Activated CD8-positive, alpha-beta T cell treated with anti-CD3 and anti-CD28 coated beads, Interleukin-2, amount 10 ng/mL, durations not matched to agents 7 days and 5 days (primary cell): ENCODE measurements at places on chromosomes 12 and 14.
A peak's percentile ranks its signal among the peaks of the same experiment; 100 is the strongest.

DNA sequence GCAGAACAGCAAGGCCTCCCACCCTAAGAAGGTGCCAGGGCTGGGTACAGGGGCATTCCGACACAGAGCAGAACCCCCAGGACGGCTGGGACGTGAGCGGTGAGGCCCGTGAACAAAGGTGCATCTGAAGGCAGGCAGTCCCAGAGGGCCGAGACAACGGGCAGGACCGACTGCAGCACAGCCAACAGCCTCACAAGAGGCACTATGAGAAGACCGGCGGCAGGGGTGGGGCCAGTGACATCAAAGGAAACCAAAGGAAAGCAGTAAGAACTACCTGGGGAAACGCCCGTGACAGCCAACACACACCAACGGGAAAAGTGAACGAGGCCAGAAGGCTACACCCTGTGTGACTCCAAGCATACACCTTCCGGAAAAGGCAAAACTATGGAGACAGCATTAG lies 9.1 kb downstream of the BTBD6 start:
- DNase-seq, result no peak
- H3K27me3 ChIP-seq, result no peaks in the 10 kb centered on the region
- H3K36me3 ChIP-seq, result no peaks in the 10 kb centered on the region
- H3K4me3 ChIP-seq, result no peak overlapping the region
- H3K27ac ChIP-seq, result no peak overlapping the region
- no peaks in the 10 kb centered on the region for H3K4me1 ChIP-seq

DNA sequence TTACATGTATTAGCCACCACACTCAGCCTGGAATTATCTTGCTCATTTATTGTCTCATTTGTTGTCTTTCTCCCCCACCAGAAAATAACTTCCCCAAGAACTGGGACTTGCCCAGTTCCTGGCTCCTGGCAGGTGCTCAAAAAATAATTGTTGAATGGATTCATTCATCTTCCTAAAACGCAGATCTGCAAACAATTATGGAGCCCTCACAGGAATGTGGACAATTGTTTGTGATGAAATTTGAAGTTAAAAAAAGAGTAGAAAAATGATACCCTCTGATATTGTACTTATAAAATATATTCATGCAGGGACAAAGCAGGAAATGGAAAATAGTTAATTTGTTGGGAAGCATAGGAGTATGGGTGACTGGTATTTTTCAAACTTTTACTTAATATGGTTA lies 60.7 kb upstream of the MAP1LC3B2 start:
- DNase-seq, result no peak
- no peaks in the 10 kb centered on the region for H3K4me1 ChIP-seq
- no peaks in the 10 kb centered on the region for H3K36me3 ChIP-seq
- H3K27ac ChIP-seq, result no peak overlapping the region
- no peak overlapping the region for H3K4me3 ChIP-seq

DNA sequence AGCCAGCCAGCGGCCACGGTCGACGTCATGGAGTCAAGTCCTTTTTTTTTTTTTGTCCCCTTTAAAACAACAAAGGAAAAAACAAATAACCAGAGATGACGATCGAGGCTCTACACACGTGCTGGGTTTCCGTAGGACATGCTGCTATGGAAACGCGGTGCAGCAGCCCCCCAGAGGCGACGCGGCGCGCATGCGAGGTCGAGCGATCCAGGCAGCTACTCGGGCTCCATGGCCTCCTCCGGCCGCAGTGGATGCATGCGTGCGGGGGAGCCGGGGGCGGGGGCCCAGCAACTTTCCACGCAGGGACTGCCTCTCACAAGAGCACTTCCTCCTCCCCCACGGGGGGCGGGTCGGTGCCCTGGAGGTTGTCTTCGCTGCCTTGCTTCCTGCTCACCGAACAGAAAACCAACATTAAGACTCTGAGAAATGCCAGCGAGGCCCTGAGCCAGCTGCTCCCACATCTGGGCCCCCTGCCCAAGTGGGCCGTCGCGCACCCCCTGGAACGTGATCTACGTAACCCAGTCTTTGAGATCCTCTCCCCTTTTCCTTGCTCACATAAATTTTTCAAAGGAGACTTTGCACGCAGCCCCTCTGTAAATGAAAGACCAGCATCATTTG lies 30.7 kb downstream of the P2RX4 start:
- peaks cover 51% of the 10 kb centered on the region for H3K36me3 ChIP-seq
- DNase-seq, result peak; percentile 89
- no peaks in the 10 kb centered on the region for H3K27me3 ChIP-seq
- H3K4me3 ChIP-seq, result peak overlapping the region; percentile 68
- peak overlapping the region; percentile 96 for H3K27ac ChIP-seq
- peaks cover 44% of the 10 kb centered on the region for H3K4me1 ChIP-seq

DNA sequence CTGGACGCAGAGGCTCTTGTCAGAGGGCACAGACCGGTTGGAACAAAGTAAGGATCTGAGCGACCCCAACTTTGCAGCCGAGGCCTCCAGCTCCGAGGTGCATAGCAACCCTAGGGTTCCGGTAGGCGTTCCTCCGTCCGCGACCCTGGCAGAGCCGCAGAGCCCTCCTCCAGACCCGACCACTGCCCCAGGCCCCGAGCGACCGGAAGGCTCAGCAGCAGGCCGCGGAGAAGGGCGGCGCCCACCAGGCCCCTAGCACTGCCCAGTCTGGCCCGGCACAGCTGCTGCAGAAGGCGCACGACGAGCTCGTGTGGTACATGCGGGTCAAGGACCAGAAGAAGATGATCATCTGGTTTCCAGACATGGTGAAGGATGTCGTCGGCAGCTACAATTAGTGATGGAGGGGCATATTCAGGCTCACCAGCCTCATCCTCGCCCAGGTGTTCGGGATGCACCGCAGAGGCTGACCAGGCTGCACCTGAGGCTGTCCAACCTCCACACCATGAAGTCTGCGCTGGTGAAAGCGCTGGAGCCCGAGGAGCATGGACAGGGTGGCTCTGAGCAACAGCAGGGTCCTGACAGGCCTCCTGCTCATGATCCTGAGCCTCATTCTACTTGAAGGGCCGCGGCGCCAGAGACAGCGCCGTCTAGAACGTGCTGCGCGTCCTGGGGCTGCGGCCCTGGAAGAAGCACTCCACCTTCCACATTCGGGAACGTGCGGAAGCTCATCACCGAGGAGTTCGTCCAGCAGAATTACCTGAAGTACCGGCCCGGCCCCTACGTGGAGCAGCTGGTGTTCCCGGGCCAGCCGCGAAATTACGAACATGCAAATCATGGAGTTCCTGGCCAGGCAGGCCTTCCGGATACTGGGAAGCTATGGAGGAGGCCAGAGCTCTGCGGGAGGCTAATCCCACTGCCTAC lies 24.5 kb downstream of the CAPS2 start:
- no peak overlapping the region for H3K27ac ChIP-seq
- no peaks in the 10 kb centered on the region for H3K27me3 ChIP-seq
- no peaks in the 10 kb centered on the region for H3K36me3 ChIP-seq

- H3K27ac ChIP-seq, result no peak overlapping the region
- H3K36me3 ChIP-seq, result no peaks in the 10 kb centered on the region
- H3K4me1 ChIP-seq, result peaks cover 16% of the 10 kb centered on the region
- H3K27me3 ChIP-seq, result no peaks in the 10 kb centered on the region
- H3K4me3 ChIP-seq, result no peak overlapping the region
Measured at GRCh38 chr12:108594-108993, 42.0 kb downstream of the IQSEC3 start.

GRCh38 chr14:89284333-89285058 lies 132.5 kb downstream of the FOXN3 start:
- H3K4me3 ChIP-seq, result no peak overlapping the region
- H3K36me3 ChIP-seq, result peaks cover 22% of the 10 kb centered on the region
- no peak overlapping the region for H3K27ac ChIP-seq

DNA sequence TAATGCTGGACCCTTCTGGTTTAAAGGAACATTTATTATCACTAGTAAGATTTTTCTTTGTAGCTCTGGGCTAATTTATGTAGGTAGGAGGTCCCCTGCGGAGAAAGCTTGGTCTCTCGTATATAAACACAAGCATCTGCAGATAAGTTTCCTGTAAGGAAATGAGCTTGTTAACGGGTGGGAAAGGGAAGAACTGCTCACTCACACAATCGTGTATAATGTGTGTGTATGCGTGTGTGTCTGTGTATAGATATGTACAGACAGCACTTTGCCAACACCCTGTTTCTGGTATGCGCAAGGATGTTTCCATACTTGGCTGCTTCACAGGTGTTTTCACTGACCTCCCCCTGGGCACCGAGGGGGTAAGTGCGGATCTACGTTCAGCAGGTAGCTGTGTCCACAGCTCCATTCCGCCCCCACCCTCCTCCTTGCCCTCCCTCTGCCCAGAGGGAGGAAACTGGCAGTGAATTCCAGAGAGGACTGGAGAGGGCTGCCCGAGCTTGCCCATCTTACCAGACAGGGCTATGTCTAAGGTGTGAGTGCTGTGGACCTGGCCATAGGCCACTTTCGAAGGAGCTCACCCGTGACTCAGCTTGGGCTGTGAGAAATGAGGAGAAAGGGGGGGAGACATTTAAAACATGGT lies 65.2 kb downstream of the NINJ2 start:
- no peak overlapping the region for H3K4me3 ChIP-seq
- no peaks in the 10 kb centered on the region for H3K4me1 ChIP-seq
- peaks cover 20% of the 10 kb centered on the region for H3K27me3 ChIP-seq

DNA sequence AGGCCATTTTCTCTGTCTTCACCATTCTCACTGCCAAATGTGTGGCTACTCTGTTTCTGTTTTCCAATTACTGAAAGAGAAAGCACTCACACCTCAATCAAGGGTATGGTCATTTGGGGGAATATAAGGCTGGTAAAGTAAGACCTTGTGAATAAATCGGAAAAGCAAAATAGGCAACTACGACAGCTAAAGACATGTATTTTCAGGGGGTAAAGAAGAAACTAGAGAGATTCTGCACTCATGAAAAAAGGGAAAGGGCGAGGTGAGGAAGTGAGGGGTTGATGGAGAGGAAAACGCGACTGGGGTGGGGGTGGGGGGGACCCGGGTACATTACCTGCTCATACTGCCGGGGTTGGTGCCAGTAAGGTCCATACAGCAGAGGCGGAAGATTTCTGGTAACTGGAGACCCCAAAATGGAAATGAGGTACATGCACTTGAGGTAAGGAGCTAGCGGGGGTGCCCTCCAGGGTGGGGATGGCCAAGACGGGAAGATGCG lies 19.3 kb downstream of the CHD8 start:
- peak overlapping the region; percentile 83 for H3K27ac ChIP-seq
- peaks cover 40% of the 10 kb centered on the region for H3K4me1 ChIP-seq
- no peaks in the 10 kb centered on the region for H3K27me3 ChIP-seq
- no peak for DNase-seq
- H3K36me3 ChIP-seq, result peaks cover 32% of the 10 kb centered on the region

DNA sequence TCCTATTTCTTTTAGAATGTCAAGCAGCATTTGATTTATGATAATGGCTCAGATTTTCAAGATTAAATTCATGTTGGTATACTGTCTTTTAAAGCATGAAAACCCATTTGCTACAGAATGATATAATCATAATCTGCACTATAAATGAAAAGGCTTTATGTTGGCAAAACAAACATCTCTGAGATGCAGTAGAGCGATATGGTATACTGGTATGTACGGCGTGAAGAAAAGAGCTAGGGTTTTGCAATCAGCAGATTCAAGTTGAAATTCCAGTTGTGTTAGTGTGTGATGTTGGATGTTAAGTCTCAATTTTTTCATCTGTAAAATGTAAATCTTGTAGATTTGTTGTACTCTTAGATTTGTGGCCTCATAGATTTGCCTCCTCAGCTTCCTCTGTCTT lies 53.2 kb upstream of the DYRK2 start:
- no peak overlapping the region for H3K4me3 ChIP-seq
- H3K36me3 ChIP-seq, result peaks cover 32% of the 10 kb centered on the region
- H3K4me1 ChIP-seq, result peaks cover 40% of the 10 kb centered on the region
- H3K27ac ChIP-seq, result no peak overlapping the region
- no peak for DNase-seq

- H3K27ac ChIP-seq, result no peak overlapping the region
- no peaks in the 10 kb centered on the region for H3K27me3 ChIP-seq
- H3K4me3 ChIP-seq, result no peak overlapping the region
Measured at GRCh38 chr12:3655328-3655900, 97.5 kb downstream of the CRACR2A start.

DNA sequence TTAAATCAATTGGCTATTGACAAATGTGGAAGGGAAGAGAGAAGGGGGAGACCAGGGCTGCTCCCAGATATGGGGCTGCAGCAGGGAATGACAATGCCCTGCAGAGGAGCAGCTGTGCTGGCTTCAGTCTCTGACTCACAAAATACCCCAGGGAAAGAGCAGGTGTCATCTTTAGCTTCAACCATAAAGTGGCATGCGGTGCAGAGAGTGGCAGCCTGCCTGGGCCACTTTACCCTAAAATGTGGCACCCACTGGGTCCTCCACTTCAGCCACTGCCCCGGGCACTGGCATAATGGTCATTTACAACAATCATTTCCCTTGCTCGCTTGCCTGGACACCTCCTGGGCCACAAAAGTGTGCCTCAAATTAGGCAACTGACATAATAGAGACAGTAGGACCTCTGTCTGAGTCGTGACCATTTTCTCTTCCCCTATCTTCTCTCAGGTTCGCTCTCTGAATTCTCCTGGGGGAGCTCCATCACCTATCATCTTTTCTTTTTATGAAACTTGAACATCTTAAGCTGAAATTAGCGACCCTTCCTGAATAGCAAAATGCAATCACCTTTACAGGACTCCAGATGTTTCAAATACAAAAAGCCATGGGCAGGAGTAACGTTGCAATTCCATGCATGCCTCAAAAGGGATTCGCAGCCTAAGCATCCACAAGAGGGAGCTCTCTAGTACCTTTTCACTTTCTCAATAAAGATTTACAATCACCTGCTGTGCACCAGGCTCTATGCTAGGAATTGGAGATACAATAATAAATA lies 179.9 kb upstream of the ATF7IP start:
- no peaks in the 10 kb centered on the region for H3K4me1 ChIP-seq
- no peak overlapping the region for H3K4me3 ChIP-seq
- peak; percentile 38 for DNase-seq
- no peaks in the 10 kb centered on the region for H3K36me3 ChIP-seq
- peaks cover 5% of the 10 kb centered on the region for H3K27me3 ChIP-seq

DNA sequence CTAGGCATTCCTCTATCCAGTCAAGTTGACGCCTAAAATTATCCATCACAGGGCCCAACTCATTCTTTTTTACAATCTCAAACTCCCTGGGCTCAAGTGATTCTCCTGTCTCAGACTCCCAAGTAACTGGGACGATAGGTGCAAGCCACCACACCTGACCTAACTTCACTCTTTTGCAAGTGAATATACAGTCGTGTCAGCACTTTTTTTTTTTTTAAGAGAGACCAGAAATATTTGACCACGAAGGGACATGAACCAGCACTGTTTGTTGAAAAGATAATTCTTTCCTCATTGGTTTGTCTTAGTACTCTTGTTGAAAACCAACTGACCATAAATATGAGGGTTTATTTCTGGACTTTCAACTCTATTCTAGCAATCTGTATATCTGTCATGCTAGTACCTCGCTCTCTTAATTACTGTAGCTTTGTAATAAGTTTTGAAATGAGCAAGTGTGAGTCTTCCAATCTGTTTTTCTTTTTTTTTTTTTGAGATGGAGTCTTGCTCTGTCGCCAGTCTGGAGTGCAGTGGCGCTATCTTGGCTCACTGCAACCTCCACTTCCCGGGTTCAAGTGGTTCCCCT lies 14.0 kb downstream of the PTGR2 start:
- peak; percentile 10 for DNase-seq
- H3K27me3 ChIP-seq, result no peaks in the 10 kb centered on the region
- H3K4me3 ChIP-seq, result no peak overlapping the region
- H3K36me3 ChIP-seq, result no peaks in the 10 kb centered on the region
- no peaks in the 10 kb centered on the region for H3K4me1 ChIP-seq
- no peak overlapping the region for H3K27ac ChIP-seq
